ENCODE measurements at places on chromosomes 1 and 21.

- DNase-seq: no peak
These were observed 66.1 kb upstream of the FAM3B start for GRCh38 chr21:41250519-41250918.

DNA sequence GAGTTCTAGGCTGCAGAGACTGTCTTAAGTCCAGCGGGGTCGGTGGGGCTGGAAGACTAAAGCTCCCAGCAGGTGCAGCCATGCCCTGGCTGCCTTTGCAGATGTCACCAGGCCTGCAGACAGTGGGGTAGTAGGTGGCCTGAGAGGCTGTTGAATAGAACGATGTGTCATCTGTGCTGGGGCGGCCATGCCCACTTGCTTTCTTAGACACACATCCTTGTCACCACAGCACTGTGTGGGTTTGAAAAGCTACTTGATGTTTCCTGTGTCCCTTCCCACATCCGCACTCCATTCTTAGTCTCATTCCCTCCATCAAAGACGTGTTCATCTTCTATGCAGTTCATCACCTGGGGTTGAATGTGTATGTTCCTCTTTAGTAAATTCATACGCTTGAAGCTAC, 184.5 kb upstream of the TMEM51 start:
- DNase-seq: no peak

- DNase-seq: no peak
These were observed 1034.1 kb upstream of the PRMT6 start for GRCh38 chr1:106022312-106022902.

DNA sequence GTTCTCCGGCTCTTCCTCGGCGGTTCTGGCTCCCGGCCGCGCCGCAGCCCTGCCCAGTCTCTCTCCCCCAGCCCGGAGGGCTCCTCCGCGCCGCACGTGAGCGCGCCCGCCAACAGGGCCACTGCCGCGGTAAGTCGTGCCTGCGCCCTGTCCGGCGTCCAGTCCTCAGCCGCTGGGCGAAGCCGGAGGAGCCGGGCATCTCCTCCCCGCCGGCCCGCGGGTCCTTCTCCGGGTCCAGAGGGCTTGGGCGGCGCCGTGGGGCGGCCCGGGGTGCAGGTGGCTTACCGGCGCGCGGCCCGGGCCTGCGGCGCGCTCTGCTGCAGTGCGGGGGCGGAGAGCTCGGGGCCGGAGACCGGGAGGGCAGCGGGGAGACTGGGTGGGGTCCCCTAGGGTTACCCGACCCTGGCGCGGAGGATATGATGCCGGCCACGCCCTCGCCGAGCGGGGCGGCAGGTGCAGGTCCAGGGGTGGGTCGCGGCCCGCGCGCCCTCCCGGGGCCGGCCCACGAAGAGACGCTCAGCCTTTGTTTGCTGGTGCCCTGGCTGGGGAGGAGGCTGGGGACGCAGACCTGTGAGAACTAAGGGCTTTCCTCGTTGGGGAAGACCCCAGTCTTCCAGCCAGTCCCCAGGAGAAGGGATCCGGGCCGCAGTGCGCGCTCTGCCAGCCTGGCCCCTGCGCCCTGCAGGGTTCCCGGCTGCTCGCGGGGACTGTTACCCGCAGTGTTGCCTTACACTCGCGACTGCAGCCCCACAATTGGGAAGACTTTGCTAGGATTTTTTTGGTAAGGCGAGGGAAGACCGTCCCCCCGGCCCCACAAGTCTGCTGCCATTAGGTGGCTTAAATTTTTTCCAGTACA, at the start of gene DOP1B:
Gene DOP1B (plus strand): TSS at position 10 of the 856 bp plus-strand sequence. CDS start 7,910 bp downstream, outside the sequence.
- DNase-seq: no peak

DNA sequence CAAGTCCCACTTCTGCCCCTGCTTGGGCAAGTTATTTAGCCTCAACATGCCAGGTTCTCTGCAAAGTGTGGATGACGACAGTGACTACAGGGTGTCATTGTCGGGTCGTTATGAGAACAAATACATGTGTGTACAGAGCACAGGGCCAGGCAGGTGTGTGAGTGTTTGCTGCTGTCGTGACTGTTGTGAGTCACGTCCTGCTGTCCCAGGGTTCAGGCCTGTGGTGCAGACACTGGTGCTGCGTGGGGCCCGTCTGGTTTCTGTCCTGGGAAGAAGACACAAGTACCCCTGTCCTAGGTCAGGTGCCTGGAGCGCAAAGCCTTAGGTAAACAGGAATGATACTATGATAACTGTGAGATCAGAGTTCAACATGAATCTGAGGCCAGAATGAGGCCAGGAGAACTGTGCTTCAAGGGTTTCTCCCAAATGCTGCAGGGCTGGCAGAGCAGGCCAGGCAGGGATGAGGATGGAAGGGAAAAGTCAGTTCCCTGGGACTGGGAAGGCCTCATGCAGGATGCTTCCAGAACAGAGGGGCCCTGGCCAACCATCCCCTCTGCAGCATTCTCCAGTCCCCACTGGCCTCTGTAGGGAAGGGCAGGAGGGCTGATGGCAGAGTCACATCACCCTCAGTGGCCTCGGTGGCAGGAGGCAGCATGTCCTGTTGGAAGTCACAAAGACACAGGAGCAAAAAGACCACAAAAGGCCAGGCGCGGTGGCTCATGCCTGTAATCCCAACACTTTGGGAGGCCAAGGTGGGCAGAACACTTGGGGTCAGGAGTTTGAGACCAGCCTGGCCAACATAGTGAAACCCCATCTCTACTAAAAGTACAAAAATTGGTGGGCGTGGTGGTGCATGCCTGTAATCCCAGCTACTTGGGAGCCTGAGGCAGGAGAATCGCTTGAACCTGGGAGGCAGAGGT, 15.7 kb downstream of the GPR157 start:
- DNase-seq: no peak

DNA sequence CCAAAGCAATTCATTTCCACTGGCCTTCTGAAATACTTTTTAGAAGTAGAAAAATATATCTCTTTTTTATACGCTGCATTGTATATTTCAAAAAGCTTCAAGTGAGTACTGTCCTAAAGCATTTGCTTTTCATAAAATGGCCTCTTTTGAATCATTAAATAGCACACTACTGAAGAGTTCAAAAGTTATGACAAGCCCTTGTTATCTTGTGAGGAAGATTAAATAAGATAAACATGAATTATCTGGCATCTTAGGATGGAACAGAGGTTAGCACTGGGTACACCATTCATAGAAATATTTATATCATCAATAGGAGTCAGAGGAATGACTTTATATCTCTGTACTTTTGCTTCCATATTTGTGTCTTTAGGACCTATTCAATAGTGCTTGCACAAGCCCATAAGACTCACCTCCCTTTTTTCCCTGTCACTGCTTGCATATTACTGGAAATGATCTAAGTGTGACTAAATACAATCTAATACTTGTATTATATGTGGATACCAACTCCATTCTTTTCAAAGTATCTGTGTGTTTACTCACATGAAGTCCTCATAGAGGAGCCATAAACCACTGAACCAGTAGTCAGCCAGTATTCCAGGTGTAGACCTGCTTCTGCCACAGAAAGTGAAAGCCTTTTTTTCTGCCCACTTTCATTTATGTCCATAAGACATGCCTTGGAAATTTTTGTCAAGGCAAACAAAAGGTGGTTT, 274.2 kb upstream of the C1orf105 start:
- DNase-seq: no peak

DNA sequence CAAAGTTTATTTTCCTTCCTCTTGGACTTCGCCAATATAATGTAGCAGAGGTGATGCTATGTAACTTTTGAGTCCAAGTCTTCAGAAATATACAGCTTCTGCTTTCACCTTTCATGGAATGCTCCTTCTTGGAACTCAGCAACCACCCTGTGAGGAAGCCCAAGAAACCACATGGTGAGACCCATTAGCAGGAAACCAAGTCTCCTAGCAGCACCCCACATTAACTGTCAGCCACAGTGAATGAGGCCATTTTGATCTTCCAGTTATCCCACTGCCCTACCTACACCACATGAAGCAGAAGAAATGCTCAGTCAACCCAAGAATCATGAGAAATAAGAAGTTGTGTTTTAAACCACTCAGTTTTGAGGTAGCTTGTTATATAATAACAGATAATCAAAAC, 58.2 kb downstream of the PAPPA2 start:
- no peak for DNase-seq

DNA sequence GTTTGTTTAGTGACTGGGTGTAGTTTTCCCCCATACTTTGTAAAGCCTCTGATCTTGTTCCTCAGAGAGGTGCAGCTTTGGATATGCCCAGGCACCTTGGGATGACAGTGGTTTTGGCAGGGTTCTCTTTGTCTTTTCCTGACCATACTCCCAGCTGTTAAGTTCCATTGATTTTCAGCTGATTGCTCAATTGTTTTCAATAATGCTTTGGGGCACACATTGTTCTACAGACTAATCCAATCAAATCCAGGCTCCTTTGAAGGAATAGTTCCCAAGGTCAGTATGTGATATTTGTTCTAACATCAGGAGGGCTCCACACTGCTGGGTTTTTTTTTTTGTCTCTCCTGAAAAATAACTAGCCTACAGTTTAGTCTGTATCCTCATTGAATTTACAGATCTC, 24.8 kb downstream of the PPP2R5A start:
- no peak for DNase-seq

GRCh38 chr1:29186252-29186651, 4.6 kb upstream of the SRSF4 start:
- DNase-seq: no peak
